ENCODE measurements at places on chromosomes 1 and 21.

GRCh38 chr1:105172788-105173187, 1423.1 kb downstream of the AMY1C start:
- H3K36me3 ChIP-seq, result no peaks in the 10 kb centered on the region
- H3K4me1 ChIP-seq, result no peaks in the 10 kb centered on the region
- H3K27ac ChIP-seq, result no peak overlapping the region
- H3K27me3 ChIP-seq, result no peaks in the 10 kb centered on the region
- no peak overlapping the region for H3K4me3 ChIP-seq

GRCh38 chr1:169945181-169945580, 51.5 kb upstream of the SCYL3 start:
- H3K4me1 ChIP-seq, result peaks cover 22% of the 10 kb centered on the region
- DNase-seq, result peak; percentile 51
- H3K36me3 ChIP-seq, result no peaks in the 10 kb centered on the region
- no peak overlapping the region for H3K27ac ChIP-seq

DNA sequence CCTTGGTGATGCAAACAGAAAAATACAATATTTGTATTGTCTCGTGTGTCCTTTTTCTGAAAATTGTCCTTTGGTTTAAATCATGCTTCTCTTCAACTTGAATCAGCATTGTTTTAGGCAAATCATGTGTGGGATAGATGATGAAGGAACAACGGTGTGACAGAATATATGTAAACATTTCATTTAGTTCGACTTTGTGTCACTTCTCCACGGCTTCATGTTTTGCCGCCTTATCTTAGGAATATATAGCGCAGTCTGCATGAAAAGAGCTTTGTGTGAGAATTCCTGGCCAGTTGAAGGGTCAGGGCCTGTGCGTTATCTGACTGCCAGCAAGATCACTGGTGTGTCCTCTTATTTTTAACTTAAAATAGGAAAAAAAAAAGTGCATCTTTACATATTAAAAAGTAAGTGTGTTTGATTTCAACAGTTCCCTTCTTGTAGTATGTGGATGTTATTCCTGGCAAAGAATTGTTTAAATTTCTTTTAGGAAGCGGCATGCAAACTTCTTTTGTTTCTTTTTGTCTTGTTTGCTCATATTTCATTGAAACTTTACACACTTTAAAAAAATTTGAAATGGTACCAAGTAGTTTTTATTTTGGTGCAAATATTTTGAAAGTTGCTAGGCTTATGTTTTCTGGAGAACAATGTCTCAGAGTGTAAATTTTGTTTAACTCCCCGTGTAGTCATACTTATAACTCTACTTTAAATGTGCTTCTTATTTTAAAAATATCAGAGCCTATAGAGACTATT, 465.2 kb downstream of the USP25 start:
- H3K36me3 ChIP-seq, result peaks cover 3% of the 10 kb centered on the region
- peaks cover 45% of the 10 kb centered on the region for H3K4me1 ChIP-seq
- peak overlapping the region; percentile 77 for H3K4me3 ChIP-seq

DNA sequence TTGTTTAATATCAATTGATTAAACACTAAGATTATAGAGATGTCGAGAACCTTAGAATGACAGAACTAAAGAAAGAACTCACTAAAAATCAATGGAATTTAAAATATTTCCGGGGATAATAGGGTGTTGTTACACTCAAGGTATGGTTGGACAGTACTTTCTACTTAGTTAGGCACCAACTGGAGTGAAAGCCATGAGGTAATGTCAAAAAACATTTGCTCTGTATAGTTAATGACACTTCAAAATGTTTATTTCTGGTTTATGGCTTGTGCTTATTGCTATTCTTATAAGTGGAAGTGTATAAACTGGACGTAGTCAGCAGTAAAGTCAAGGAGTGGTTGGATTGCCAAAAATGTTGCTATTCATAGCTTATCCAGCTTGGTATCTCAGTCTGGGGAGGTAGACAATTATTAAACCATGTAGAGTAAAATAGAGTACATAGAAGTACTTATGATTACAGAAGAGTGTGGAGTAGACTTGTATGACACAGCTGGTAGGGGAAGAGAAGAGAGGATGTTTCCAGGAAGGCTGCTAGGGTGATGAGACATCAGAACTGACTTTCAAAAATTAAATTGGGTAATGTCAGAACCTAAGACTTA, 56.5 kb upstream of the BMP8A start:
- peaks cover 45% of the 10 kb centered on the region for H3K36me3 ChIP-seq
- H3K27ac ChIP-seq, result peak overlapping the region; percentile 73
- DNase-seq, result no peak
- H3K4me3 ChIP-seq, result no peak overlapping the region
- H3K4me1 ChIP-seq, result peaks cover 41% of the 10 kb centered on the region

- peak overlapping the region; percentile 3 for H3K27ac ChIP-seq
- H3K4me3 ChIP-seq, result no peak overlapping the region
- H3K4me1 ChIP-seq, result peaks cover 12% of the 10 kb centered on the region
- H3K36me3 ChIP-seq, result no peaks in the 10 kb centered on the region
Observed at GRCh38 chr1:53172426-53173128, 24.0 kb upstream of the CPT2 start.

DNA sequence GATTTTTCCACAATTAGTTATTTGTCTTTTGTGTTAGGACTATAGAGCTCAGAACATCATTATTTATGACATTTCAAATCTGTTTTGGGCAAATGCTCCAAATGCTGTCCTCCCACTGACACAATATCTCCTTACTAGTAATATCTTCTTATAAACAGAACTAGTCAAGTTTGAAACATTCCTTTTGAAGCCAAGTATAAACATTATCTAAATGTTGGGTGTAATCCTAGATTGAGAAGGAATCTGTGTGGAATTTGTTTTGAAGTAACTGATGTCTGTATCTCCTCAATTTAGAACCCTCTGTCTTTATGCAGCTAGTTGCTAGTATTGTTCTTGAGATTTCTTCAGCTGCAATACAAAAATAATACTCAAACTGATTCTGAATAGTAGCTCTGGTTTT, 28.5 kb upstream of the PAXBP1 start:
- H3K4me3 ChIP-seq, result no peak overlapping the region
- no peak overlapping the region for H3K27ac ChIP-seq
- H3K36me3 ChIP-seq, result no peaks in the 10 kb centered on the region
- DNase-seq, result no peak

- DNase-seq, result no peak
- H3K27ac ChIP-seq, result no peak overlapping the region
- H3K4me1 ChIP-seq, result peaks cover 4% of the 10 kb centered on the region
- H3K36me3 ChIP-seq, result peaks cover 27% of the 10 kb centered on the region
- H3K4me3 ChIP-seq, result no peak overlapping the region
Observed at GRCh38 chr1:228231189-228231588, 23.3 kb downstream of the OBSCN start.

DNA sequence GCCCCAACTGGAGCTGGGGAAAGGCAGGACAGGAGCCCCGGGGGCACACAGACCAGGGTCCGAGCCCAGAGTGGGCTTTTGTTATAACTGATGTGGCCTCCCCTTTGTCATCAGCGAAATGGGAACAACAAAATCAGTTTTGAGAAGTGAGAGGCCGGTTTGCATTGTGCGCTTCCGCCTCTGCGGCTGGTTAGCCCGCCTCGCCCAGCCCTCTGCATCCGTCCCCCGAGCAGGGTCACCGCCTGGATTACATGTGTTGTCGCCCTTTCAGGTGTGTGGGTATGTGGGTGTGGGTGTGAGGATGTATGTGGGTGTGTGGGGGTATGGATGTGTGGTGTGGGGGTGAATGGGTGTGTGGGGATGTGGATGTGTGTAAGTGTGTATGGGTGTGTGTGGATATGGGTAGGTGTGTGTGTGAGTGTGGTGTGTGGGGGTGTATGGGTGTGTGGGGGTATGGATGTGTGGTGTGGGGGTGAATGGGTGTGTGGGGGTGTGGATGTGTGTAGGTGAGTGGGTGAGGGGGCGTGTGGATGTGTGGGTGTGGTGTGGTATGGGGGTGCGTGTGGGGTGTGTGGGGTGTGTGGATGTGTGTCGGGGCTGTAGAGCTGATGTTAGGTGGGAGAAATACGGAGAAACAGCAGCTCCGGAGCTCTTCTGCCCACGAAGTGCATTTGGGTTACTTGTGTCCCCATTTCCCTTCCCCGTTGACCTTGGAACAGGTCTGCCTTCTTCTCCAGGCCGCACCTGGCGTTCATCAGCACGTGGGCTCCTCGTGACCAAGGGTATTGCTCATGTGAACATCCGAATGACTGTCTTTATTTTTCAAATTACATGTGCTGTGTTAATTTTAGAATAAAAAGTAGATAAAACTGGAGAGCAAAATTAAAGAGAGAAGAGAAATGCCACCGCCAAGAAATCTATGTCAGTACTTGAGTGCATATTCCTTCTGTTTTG, 67.6 kb downstream of the FHAD1 start:
- H3K27ac ChIP-seq, result no peak overlapping the region
- no peak overlapping the region for H3K4me3 ChIP-seq
- H3K4me1 ChIP-seq, result no peaks in the 10 kb centered on the region
- DNase-seq, result no peak

GRCh38 chr1:10189659-10190058, 20.7 kb upstream of the KIF1B start:
- H3K36me3 ChIP-seq, result peaks cover 2% of the 10 kb centered on the region
- H3K4me3 ChIP-seq, result no peak overlapping the region
- peaks cover 3% of the 10 kb centered on the region for H3K4me1 ChIP-seq
- peaks cover 10% of the 10 kb centered on the region for H3K27me3 ChIP-seq

- H3K36me3 ChIP-seq, result peaks cover 5% of the 10 kb centered on the region
- peak overlapping the region; percentile 41 for H3K27ac ChIP-seq
- peak; percentile 79 for DNase-seq
- no peaks in the 10 kb centered on the region for H3K27me3 ChIP-seq
Observed at GRCh38 chr1:1677718-1678580, 14.6 kb downstream of the SLC35E2B start.

- H3K27me3 ChIP-seq, result peaks cover 18% of the 10 kb centered on the region
- H3K27ac ChIP-seq, result no peak overlapping the region
- H3K36me3 ChIP-seq, result peaks cover 3% of the 10 kb centered on the region
- DNase-seq, result no peak
Observed at GRCh38 chr1:206116191-206116872, 856 bp downstream of the AVPR1B start.

Measured in chondrocyte (in vitro differentiated cells).